ENCODE measurements at places on chromosomes 5 and 9.

DNA sequence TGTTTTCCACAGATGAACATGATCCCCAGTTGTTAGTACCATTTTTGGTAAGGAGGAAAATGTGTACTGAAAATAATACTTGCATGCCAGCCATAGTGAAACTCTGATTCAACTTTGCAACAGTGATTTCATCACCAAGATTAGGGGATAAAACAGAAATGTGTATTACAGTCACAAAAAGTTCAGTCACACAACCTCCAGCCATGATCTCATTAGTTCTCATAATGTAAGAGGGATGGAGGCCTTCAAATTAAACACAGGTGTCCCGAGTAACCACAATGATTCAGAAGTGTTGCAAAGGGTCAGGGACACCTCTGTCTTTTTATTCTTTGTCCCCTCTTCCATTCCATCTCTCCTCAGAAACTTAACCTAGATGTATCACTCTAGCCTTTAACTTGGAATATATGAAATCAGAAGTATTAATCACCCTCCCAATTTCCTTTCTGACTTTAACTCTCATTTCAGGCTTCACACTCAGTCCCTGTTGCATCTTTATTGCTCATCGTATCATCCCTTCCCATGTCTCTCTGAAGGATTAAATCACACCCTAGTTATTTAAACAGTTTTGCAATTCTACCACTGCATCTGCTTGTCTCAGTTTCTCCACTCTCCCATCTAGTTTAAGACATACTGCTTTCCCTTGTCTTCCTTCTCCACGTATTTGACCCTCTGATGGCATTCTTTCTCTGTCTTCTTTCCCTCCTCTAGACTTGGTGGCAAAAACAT lies 291.2 kb downstream of the ADAMTS6 start:
- DNase-seq = no peak

DNA sequence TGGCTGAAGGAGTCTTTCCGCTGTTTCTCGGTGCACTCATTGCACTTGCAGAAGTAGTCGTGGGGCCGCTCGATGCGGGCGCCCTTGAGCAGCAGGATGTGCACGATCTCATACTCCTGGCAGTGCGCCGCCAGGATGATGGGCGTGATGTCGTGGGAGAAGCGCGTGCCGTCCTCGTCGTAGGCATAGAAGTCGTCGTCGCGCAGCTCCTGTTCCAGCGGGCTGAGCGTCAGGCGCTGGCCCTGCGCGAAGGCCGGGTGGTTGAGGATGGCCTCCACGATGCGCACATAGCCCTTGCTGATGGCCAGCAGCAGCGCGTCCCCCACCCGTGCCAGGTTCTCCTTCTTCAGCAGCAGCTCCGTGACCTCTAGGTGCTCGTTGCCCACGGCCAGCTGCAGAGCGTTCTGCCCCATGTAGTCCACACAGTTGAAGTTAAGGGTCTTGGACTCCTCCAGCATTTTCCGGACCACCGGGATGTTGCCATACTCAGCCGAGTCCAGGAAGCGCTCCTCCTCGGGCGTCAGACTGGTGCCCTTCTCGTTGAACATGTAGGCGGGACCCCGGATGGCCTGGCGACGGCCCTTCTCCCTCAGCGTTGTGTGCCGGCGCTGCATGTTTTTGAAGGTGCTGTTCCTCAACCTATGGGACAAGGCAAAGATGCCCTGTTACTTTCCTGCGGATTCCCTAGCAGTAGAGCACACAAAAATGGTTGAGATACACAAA lies 8.4 kb downstream of the TRPC7 start:
- DNase-seq = no peak

DNA sequence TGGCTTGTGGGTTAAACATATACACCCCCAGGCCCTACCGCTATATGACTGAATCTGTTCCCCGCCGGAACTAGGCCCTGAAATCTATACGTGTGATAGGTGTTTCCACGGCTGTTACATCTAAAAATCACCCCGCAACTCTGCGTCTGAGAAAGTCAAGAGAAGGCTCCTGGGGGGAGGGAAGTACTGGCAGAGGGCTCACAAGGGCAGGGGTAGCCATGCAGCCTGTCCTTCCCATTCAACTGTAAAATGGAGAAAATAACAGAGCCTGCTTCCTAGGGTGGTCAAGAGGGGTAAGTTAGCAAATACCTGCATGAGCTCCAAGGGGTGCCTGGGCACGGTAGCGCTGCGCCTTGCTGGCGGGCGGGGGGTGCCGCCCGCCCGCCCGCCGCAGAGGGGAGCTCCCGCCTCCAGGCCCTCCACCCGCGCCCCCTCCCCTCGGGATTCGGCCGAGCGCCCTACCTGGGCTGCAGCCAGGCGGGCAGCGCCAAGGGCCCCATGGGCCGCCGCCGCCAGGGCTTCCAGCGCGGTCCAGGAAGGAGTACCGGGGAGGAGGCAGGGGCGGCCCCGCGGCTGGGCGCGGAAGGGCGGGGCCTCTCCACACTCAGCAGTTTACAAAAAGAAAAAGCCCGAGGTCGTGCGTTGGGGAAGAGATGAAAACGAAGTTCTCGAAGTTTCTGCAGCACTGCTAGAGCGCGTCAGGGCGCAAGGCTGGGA lies at the start of gene HACD4:
Gene HACD4 (minus strand): TSS at position 550 of the 717 bp plus-strand sequence. CDS start 50 bp downstream, at position 500.
- DNase-seq = peak; percentile 9

- no peak for DNase-seq
Measured at GRCh38 chr5:8954801-8955200, 591.1 kb downstream of the SEMA5A start.

DNA sequence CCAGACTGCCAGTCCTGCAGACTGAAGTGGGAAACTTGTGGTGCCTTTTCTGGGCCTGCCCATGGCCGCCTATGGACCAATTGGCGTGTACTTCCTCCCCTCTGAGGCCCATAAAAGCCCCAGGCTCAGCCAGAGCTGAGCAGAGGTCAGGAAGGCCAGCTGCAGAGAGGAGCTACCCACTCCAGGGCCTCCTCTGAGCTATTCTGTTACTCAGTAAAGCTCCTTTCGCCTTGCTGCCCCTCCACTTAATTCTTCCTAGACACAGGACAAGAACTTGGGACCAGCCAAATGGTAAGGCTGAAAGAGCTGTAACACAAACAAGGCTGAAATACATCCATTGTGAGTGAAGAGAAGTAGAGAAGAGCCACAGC lies 106.4 kb downstream of the C9orf50 start:
- DNase-seq = no peak

DNA sequence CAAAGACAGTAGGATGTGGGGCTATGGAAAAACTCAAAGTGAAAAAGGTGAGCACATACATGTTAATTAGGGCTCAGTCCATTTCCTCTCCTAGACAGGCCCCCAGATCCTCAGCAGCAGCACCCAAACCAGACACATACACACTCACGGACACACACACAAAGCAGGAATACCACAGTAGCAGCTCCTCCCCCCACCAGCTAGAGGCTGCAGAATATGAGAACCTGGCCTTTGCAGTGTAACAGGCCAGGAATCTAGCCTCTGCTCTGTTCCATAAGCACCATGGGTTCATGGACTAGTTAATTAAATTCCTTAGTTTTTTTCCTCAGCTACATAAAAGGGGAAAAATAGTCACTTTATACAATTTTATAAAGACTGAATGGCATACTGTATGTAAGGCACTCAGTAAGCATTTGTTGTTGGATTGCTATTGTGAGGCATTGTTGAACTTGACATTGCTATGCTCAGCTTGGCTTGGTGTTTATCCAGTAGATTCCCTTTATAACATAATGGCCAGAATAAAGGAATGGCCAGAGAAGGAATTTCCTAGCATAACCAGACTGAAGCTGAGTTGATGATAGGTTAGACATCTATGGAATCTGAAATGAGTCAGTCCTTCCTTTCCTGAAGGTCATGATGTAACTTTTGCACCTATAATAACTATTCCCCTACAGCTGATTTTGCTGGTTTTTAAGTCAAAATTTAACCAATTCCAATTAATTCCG lies 186.8 kb downstream of the SEMA5A start:
- no peak for DNase-seq

DNA sequence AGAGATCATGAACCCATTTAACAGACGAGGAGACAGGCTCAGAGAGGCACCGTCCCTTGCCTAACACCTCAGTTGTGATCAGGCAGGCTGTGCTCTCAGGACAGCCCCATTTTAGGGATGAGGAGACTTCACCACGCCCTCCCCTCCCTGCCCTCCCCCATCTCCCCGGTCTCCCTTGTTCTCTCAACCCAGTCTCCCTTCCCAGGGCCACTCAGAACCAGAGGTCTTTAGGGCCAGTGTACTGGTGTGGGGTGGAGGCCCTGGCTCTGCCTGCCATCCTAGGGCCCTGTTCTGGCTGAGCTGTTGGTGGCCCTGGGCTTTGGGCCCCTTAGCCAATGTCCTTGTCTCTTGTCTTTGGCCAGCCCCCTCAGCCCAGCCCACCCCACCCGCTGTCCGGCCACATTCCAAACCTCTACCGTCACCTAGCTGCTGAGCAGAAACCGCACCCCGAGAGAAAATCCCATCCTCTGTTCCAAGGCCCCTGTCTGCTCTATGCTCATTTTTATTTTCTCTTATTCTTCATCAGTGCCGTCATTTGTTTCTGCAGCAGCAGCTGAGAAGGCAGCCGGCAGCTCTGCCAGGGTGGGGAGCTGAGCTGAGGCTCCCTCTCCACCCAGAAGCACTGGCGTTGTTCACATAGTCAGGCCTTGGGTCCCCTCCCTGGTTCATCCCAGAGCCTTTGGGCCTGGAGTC lies 33.9 kb downstream of the OLFML2A start:
- no peak for DNase-seq

DNA sequence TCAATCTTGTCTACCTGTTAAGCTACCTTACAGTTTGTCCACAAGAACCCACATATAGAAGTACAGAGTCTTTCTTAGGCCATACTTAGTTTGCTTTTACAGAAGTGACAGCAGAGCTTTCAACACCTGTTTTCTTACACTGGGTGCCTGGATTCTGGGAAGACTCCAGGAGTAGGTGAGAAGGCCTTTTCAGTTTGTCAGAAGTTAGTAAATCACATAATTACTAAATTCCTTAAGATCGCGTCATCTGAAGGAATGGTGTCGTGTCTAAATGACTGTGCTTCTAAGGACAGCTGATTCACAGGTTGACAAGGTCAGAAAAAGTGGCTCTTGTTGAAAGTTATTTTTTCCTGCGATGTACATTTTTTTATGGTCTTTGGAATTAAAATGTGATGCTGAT lies 97.0 kb upstream of the FAM120A start:
- DNase-seq = no peak

DNA sequence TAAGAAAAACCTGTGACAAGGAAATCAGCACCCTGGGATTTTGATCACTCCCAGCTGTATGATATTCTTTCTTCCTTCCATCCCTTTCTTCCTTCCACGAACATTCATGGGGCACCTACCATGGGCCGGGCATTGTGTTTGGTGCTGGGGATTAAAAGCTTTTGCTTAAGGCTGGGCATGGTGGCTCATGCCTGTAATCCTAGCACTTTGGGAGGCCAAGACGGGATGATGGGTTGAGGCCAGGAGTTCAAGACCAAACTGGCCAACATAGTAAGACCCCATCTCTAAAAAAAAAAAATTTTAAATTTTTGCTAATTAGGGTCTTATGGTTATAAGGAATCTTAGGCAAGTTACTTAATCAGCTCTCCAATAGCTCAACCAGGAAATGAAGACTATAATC lies 48.5 kb upstream of the CLINT1 start:
- DNase-seq = no peak

DNA sequence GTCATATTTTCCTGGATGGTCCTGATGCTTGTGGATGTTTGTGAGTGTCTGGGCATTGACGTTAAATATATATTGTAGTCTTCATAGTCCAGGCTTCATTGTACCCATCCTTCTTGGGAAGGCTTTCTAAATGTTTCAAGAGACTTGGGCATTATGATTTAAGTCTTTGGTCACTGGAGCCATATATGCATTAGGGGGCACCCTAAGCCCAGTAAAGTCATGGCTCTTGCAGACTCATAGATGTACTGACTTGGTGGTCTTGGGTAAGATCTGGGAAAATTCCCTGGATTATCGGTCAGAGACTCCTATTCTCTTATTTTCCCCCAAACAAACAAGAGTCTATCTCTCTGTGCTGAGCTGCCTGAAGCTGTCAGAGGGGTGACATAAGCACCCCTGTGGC lies 271.1 kb downstream of the TRIM36 start:
- DNase-seq = no peak

- DNase-seq = no peak
Measured at GRCh38 chr5:154220625-154221024, 30.1 kb downstream of the GALNT10 start.

- DNase-seq = no peak
Measured at GRCh38 chr9:134338394-134339182, 12.3 kb downstream of the RXRA start.

DNA sequence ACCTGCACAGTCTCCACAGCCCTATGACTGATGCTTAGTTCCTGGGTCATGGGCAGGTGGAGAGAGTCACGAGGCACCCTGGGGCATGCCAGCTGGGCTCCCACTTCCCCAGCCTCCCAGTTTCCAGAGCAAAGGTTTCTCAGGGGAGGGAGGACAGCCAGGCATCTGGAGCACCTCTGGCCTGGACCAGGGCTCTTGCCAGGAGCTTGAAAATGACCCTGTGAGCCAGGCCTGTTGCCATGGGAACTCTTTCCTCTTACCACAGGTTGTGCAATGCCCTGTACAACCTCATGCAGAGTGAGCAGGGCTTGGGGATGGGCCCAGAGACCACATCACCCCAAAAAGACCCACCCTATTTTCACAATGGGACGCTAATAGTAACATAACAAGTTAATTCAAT lies 113.1 kb downstream of the PSD2 start:
- DNase-seq = no peak

GRCh38 chr9:134693641-134694367 lies 52.2 kb downstream of the COL5A1 start:
- no peak for DNase-seq

GRCh38 chr5:116315531-116315930 lies 230.7 kb downstream of the COMMD10 start:
- DNase-seq = no peak

GRCh38 chr5:59291941-59292340 lies 601.6 kb downstream of the PDE4D start:
- no peak for DNase-seq

- DNase-seq = no peak
Measured at GRCh38 chr5:52743529-52743928, 44.2 kb upstream of the ITGA1 start.

- no peak for DNase-seq
Measured at GRCh38 chr9:95090871-95091577, 226.5 kb downstream of the FANCC start.

GRCh38 chr5:133539818-133540217 lies 72.5 kb downstream of the FSTL4 start:
- no peak for DNase-seq

- DNase-seq = no peak
Measured at GRCh38 chr5:13339093-13339492, 605.4 kb downstream of the DNAH5 start.

GRCh38 chr5:117332341-117332740 lies 757.7 kb upstream of the SEMA6A start:
- no peak for DNase-seq

GRCh38 chr5:618450-618849 lies 6.3 kb downstream of the CEP72 start:
- DNase-seq = no peak

GRCh38 chr5:139049780-139050179 lies 148.4 kb downstream of the SIL1 start:
- DNase-seq = no peak

- no peak for DNase-seq
Measured at GRCh38 chr5:9015937-9016270, 530.0 kb downstream of the SEMA5A start.

GRCh38 chr5:93161661-93162654 lies 419.1 kb downstream of the NR2F1-AS1 start:
- no peak for DNase-seq

- no peak for DNase-seq
Measured at GRCh38 chr5:52523701-52524100, 264.0 kb upstream of the ITGA1 start.

- no peak for DNase-seq
Measured at GRCh38 chr9:125655691-125656410, 51.2 kb downstream of the MAPKAP1 start.

- no peak for DNase-seq
Measured at GRCh38 chr5:2690293-2690692, 61.2 kb downstream of the IRX2 start.
